ENCODE measurements at places on chromosomes 1 and 21.
A peak's percentile ranks its signal among the peaks of the same experiment; 100 is the strongest.

DNA sequence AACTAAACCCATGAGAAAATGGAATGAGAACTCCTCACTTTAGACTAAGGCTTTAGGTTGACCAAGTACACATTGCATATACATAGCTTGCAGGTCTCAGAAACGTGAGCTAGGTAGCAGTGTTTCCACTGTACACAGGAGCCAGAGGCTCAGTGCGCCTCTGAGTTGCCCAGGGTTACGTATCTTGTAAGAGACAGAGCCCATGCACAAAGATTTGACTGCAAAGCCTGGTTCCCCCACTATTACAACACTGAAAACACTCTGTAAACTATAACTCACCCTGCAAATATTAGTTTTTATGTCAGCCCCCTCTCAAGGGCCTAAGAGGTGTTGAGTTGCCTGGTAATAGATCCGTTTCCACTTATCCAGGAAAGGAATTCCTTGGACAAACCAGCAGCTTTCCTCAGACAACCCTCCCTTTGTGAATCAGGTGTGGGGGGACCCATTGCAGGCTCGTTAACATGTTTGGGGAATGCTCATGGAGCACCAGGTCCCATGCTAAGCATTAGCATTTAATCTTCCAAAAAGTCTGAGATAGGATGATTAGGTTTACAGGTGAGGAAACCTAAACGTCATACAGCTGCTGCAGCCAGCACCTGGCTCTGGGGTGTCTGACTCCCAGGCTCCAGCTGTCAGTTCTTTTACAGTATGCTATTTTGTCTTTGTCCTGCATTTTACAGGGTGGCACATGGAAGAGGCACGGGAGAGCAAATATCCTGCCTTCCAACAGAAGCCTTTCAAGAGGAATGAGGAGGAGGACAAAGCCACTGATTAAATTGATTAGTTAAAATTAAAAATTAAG is 25.7 kb downstream of the TENT5C start:
- DNase-seq, result no peak

DNA sequence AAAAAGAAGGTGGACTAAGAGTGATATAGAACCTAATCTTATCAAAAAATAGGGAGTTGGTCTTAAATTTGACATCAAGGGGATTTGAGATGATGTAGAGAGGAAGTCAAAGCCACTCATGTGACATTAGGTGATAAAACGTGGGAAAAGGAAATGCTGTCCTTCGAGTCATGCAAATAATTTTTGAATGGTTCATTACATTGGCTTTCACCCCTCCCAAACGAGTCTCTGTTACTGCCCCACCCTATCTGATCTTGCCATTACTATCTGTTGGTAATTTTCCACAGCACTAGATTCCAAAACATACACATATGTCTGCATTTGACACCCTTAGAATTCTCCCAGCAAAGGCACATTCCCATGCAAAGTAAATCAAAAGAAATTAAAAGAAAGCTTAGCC is 531.1 kb upstream of the ADAMTS5 start:
- DNase-seq, result no peak

DNA sequence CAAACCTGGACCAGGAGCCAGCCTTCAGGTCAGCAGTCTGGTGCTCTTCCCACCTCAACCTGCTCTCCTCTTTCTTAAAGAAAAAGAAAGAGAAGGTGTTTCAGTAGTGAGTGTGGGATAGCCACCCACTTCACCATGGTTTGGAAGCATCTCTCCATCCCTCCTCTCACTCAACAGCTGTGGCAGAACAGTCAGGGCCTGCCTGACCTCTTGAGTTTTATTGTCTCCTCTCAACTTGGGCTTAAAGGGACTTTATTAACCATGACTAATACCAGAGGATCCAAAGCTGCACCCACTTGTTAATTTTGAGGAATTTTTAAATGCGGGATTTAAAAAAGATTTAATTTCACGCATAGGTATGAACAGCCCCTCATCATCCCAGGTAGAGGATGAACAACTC is 570 bp upstream of the VASH2 start:
- no peak for DNase-seq

DNA sequence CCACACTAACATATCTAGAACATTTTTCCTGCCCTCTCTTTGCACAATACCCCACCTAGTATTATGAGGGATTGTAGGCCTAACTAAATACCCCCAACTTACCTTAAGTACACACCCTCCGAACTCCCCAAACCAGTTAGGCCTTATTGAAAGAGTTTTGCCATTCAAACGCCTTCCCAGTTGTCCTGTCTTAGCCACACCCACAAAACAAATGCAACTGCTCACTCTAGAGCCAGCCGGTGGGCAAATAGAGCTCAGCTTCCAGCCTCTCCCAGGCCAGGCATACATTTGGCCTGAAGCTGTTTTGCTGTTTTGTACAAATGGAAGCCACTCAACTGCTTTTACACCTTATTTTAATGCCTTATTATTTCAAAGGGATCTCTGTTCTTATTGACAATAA is 224.2 kb upstream of the RUNX1 start:
- peak; percentile 31 for DNase-seq

- DNase-seq, result no peak
Observed at GRCh38 chr1:96834986-96835385, 113.4 kb downstream of the PTBP2 start.

DNA sequence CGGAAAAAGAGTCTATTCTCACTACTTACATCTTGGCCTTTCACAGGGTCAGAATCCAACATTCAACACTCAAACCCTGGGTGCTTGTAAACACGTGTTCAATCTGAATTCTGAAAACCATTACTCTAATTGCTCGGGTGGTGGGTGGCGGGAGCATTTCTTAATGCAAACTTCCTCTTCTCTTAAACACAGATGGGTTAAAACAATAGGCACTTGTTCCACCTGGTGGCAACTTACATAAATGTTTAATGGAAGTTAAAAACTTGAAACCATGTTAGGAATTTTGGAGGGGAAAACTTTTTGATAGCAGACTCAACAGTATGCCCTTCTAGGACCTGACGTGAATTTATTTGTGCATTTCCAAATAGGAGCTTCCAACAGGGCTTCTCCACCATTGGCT is 23.4 kb upstream of the TDRD10 start:
- DNase-seq, result no peak
